ENCODE measurements at places on chromosomes 12 and 14. TPM values are rescaled to one million over a fixed set of nuclear protein-coding genes. Genes with fewer than 3 reads are reported as not detected.

- DNase-seq, result no peak
Measured at GRCh38 chr14:27371868-27372267, 774.0 kb upstream of the NOVA1 start.

The SLC25A47 gene
- total RNA-seq, result not detected

The SLC39A2 gene
- total RNA-seq, result 0.59 TPM

- no peak for DNase-seq
Measured at GRCh38 chr14:89243286-89243685, 173.7 kb downstream of the FOXN3 start.

- DNase-seq, result no peak
Measured at GRCh38 chr12:67046062-67046461, 223.1 kb upstream of the CAND1 start.
